Cardiac ventricle fibroblast (primary cell): ENCODE measurements at places on chromosomes 2 and 18. TPM values are rescaled to one million over a fixed set of nuclear protein-coding genes. Genes with fewer than 3 reads are reported as not detected.

Gene CHRNA1
- 0.10 TPM in 1 of 2 replicates, not detected in the other for total RNA-seq

Gene SCYGR5
- not detected in 2 replicates for total RNA-seq

Gene ZBTB7C
- total RNA-seq, result 0.29 and 0.31 TPM in 2 replicates

Gene DES
- 3.2 and 7.0 TPM in 2 replicates for total RNA-seq

Gene RTKN
- total RNA-seq, result 10.4 and 13.9 TPM in 2 replicates

Gene SCYGR4
- not detected in 2 replicates for total RNA-seq

Gene NIFK
- total RNA-seq, result 60.0 and 70.1 TPM in 2 replicates

Gene PAX8
- 1.9 and 3.0 TPM in 2 replicates for total RNA-seq

Gene DYNAP
- not detected in 2 replicates for total RNA-seq

Gene ZNF516
- total RNA-seq, result 28.4 and 34.8 TPM in 2 replicates

Gene DSC2
- total RNA-seq, result not detected in 2 replicates

Gene RESP18
- total RNA-seq, result not detected in 2 replicates

Gene ADI1
- 58.0 and 75.1 TPM in 2 replicates for total RNA-seq

Gene FER1L5
- 0.10 and 0.37 TPM in 2 replicates for total RNA-seq

Gene RAX
- total RNA-seq, result not detected in 2 replicates
